ENCODE measurements at places on chromosomes 4 and X. TPM values are rescaled to one million over a fixed set of nuclear protein-coding genes. Genes with fewer than 3 reads are reported as not detected.

DNA sequence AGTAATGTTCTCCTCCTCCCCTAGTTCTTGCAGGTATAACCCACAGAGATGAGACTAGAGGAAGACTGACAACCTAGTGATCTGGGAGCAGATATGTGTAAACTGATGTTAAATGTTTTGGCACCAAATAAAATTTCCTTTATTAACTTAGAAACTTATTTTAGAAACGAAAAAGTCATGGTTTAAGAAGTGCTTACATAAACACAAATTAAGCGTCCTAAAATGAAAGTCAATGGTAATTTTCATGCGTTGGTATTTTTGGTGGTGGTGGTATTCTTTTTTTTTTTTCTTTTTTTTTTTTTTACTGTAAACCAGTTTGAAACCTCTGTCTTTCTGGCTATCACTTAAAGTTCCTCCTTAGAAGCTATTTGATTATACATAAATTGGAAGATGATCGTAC is 1438.1 kb upstream of the TENM3 start:
- no peak for DNase-seq

DNA sequence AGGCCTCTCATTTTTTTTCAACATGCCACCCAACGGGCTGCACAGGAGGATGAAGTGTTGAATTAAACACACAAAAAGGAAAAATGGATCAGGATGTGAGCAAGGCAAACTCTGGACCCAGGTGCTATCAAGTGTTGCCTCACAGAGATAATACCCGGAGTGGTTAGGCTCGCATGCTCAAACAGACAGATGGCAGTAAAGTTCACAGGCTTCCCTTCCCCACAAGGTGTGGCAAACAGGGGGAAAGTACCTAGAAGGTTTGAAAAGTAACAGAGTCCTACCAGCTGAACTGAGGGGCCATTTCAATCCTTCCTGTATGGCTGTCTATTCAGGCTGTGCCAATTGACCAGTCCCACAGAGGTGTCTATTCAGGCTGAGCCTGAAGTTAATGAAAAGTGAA is 123.9 kb upstream of the GC start:
- DNase-seq = no peak

Gene STATH
- total RNA-seq = not detected

Gene PARM1
- 120 TPM for total RNA-seq

DNA sequence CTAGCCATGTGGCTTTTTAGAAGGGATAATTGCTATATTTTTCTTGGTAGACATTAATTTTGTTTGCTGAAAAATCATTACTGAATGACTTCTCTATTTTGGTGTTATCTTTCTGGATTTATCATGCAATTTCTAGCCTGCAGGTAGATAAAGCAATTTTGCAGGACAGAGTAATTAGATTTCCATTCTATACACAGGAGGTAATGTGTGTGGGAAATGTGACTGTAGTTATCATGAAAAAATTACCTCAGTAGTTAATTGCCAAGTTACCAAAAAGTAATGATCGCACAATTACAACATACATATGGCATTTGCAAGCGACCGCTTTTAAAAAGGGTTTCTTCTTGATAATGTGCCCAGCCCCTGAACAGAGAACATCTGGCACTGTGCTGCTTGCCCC is 66.1 kb downstream of the KIT start:
- no peak for DNase-seq

Gene SRPK3
- 0.55 TPM for total RNA-seq

All from mucosa of descending colon (tissue), 3 donors.